ENCODE measurements at places on chromosomes 7 and 10.

GRCh38 chr7:129041142-129042085, 13.5 kb downstream of the TNPO3 start:
- no peak for DNase-seq

DNA sequence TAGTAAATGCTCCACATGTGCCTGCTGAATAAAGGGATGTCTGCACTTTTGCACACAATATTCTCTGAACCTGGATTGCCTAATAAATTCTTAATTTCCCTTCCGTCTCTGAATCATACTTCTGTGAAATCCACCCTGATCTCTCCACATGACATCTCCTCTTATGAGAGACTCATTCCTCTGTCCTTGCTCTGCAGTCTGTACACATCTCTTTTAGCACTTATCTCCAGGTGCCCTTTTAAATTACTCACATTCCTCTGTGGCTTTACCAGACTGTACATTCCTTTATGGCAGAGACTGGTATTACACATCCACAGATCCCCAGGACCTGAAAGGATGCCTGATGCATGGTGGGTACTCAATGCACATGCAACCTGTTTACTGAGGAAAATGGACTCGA, 527.6 kb downstream of the PHTF2 start:
- no peak for DNase-seq

GRCh38 chr7:103955985-103956384, 33.5 kb downstream of the RELN start:
- no peak for DNase-seq

DNA sequence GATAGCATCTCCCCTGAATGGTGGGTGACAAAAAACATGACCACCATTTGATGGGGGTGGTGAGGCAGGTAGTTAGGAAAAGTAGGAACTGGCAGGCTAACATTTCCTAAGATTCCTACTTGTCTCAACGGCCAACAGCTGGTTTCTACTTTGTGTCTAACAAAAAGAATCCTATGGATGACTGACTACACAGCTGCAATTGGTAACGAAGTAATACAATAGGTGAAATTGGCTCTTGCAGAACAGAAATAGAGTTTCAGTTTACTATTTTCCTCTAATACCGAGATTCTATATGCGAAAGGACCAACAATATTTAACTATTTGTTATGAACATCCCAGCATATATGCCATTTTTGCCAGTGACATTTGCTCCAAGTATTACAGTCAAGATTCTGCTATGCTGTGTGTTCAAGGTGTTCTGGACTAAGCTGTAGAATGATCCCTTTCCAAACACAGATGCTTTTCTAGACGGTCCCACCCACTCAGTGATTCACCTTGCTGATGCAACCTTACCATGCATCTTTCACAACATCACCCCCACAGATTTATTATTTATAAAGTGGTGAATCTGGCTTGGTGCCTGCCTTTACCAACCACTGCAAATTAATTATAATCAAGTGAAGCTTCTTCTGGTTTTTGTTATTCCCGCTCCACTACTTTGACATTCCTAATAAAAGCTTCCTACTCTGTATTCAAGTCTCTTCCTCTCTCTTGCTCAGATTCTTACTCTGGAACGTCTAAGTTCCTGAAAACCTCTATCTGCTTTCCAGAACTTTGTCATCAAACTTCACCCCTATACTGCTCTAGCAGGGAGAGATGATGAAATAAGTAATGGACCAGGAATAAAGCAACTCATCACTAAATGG, 16.8 kb downstream of the BBIP1 start:
- no peak for DNase-seq

GRCh38 chr10:104301907-104302690, 33.1 kb downstream of the GSTO2 start:
- DNase-seq = no peak

DNA sequence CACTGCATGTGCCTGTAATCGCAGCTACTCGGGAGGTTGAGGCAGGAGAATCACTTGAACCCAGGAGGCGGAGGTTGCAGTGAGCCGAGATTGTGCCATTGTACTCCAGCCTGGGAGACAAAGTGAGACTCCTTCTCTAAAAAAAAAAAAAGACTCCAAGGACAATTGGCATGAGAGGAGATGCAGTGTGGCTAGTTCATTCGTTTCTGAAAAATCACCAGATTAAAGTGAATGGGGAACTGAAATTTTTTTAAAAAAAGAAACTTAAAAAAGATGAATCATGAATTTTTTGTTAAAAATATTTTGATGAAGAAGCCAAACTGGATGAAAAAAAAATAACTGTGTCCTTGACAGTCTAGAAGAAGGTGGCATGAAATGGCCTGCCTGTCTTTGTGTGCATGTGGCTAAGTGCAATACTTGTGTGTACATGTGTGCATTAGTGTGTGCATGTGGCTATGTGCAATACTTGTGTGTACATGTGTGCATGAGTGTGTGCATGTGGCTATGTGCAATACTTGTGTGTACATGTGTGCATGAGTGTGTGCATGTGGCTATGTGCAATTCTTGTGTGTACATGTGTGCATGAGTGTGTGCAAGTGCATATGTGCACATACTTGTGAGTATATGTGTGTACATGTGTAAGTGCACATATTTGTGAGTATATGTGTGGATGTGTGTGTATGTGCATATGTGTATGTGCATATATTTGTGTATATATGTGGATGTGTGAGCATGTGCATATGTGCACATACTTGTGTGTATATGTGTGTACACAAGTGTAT, 391.7 kb upstream of the KLF6 start:
- no peak for DNase-seq

DNA sequence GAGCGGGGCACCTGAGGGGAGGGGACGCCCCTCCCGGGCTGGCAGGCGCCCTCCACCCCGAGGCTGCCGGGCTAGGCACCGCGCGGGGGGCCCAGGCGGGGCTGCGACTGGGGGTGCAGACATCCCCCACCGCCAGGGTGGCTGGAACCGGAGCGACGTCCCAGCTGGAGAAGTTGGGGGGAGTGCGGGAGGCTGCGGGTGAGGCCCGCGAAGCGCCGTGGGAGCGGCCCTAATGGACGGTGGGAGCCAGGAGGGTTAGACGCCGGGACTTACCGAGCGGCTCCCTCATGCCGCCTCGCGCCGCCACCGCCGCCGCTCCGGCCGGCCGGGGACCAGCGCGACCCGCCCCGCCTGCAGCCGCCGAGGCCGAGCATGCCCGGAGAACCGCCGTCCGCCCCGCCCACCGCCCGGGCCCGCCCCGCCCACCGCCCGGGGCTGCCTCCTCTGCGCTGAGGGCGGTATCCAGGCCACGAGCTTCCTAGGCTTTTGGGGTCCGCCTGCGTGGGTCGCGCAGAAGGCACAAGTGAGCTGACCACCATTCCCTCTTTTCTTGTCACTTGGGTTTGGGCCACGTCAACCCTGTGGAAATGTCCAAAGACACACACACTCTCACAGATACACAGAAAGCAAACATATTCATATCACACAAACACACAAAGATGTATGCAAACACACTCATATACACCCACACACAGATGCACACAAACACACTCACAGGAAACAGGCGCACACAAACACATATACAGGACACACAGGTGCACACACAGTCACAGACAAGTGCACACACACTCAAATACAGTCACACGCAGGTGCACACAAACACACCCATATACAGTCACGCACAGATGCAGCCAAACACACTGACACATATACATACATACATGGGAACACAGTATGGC, at the start of gene JCAD:
JCAD (minus strand) TSS at position 378 of the 899 bp plus-strand sequence. CDS start 11,774 bp downstream, outside the sequence.
- DNase-seq = peak; percentile 24

DNA sequence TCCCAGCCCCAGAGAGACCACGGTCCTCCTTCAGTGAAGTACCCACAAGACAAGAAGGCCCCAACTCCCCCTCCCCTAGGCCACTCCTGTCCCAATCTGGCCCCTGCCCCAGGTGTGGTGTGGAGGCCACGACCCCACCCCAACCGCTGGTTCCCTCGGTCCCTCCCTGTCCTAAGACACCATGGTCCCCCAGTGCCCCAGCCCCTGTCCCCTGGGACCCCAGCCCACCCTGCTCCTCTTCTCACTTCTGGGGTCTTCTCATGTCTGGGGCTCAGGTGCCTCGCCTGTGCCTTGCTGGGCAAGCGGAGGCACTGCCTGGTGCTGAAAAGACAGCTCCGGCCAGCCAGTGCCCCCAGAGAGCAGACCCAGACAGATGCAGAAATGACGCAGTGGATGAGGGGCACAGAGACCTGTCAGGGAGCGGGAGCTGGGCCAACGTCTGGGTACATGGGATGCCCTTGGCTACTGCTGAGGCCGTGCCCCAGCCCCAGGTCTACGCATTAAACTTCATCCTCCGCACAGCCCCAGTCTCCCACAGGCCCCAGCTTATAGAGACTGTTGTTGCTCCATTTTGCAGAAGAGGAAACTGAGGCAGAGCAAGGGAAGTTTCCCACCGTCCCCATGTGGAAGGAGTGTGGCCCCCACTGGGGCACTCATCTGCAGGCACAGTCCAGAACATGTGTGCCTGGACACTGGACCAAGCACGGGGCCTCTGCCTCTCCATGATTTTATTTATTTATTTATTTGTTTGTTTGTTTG, 14.8 kb downstream of the GRIFIN start:
- DNase-seq = no peak

- DNase-seq = no peak
Measured at GRCh38 chr7:78967046-78967445, 486.4 kb downstream of the MAGI2 start.

GRCh38 chr7:47143339-47143738, 438.6 kb downstream of the TNS3 start:
- no peak for DNase-seq
